ENCODE measurements at places on chromosomes 2 and 18.

DNA sequence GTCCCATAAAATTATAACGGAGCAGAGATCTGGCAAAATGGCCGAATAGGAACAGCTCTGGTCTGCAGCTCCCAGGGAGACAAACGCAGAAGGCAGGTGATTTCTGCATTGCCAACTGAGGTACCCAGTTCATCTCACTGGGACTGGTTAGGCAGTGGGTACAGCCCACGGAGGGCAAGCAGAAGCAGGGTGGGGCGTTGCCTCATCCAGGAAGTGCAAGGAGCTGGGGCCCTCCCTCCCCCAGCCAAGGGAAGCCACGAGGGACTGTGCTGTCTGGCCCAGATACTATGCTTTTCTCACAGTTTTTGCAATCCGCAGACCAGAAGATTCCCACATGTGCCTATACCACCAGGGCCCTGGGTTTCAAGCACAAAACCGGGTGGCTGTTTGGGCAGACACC is 22.8 kb downstream of the ICA1L start:
- DNase-seq: no peak

DNA sequence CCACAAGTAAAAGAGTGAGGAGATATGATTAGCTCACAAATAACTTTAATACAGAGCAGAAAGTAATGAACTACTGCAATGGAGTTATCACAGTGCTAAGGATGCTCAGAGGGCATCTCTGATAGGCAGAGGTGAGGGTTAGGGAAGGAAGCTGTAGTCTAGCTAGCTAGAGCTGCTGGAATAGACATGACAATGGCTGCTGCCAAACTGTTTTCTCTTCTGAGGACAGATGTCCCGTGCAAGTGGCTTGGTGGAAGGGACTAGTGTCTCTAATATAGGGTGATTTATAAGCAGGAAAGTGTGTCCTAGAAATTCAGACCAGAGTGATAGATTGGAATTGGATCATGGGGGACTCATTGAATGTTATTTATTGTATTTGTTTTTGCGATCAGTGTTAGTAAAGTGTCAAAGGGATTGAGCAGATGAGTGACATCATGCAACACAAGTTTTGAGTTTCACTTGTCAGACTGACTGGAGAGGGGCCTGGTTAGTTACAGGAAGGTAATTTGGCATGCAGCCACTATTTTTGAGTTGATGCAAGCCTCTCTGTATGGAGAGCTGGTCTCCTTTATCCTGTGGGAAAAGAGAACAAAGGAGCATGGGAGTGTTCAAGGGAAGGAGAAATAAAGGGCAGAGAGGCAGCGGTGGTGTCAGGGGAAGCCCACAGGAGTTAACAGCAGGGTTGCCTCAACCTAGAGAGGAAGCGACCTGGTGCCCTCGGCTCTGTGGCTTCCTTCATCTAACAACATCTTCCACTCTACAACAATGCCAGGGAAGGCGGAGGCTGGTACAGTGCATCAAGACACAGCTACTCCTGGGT is 1.9 kb downstream of the CTLA4 start:
- no peak for DNase-seq

DNA sequence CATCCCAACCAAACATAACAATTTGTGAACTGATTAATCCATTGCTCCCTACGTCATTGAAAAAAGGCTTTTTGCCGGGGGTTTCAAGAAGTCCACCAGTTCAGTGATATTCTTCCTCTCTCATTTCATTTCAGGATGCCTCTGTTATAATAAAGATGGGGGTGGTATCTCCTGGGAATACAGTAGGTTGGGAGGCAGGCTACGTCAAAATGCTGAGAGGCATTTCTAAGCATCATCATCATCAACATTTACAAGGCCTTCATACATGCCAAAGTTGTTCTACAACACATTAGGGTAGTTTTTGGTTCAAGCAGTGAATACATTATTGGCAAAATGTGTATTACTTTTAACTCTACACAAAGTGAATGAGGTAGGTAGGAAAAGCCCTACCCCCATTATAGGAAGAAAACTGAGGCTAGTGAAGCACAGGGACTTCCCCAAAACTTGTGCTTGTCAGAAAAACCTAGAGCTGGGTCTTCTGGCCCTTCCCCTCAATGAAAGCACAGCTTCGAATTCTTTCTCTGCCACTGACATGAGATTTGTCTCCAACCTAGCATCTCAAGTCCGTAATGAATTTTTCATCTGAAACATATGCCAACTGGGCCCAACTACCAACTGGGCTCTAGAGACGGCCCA is 11.3 kb downstream of the OSR1 start:
- no peak for DNase-seq

- no peak for DNase-seq
Measured at GRCh38 chr18:24189664-24190346, 50.9 kb downstream of the CABYR start.

- DNase-seq: no peak
Measured at GRCh38 chr2:101574622-101575021, 99.7 kb upstream of the RFX8 start.

- no peak for DNase-seq
Measured at GRCh38 chr2:219461047-219461514, 26.4 kb downstream of the SPEG start.

DNA sequence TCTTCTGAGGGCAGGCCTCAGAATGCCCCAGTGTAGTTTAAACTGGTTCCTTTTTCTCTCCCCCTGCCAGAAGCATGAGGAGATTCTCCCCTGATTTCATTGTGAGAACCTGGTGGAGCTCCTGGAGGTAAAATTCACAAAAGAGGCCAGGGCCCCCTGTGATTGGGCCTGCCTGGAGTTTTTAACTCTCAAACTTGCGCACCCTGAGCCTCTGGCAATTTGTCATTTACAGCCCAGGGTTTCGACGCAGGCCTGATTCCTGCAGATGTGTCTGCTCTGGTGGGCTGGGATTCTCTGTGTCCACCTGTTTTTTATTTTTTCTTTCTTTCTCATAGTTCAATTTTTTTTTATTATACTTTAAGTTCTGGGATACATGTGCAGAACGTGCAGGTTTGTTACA is 157.9 kb downstream of the ASB1 start:
- no peak for DNase-seq

DNA sequence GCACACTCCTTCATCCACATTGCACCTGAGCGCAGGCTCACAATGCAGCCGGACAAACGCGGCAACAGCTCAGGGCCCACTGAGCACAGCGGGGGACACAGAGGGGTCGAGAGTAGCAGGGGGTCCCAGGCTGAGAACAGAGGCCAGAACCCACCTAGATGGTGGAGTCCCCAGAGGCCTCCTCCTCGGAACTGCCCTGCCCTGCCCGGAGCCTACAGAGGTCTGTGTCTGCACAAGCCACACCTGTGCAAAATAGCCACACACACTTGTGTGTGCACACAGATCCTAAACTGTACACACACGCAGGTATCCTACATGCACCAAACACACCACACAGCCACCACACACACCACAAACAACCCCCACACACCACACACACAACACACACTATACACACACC is 72.8 kb downstream of the TMEM18 start:
- no peak for DNase-seq
